ENCODE measurements at places on chromosomes 3 and 15.

GRCh38 chr3:64046996-64047594 lies 23.8 kb upstream of the PSMD6 start:
- DNase-seq, result no peak

DNA sequence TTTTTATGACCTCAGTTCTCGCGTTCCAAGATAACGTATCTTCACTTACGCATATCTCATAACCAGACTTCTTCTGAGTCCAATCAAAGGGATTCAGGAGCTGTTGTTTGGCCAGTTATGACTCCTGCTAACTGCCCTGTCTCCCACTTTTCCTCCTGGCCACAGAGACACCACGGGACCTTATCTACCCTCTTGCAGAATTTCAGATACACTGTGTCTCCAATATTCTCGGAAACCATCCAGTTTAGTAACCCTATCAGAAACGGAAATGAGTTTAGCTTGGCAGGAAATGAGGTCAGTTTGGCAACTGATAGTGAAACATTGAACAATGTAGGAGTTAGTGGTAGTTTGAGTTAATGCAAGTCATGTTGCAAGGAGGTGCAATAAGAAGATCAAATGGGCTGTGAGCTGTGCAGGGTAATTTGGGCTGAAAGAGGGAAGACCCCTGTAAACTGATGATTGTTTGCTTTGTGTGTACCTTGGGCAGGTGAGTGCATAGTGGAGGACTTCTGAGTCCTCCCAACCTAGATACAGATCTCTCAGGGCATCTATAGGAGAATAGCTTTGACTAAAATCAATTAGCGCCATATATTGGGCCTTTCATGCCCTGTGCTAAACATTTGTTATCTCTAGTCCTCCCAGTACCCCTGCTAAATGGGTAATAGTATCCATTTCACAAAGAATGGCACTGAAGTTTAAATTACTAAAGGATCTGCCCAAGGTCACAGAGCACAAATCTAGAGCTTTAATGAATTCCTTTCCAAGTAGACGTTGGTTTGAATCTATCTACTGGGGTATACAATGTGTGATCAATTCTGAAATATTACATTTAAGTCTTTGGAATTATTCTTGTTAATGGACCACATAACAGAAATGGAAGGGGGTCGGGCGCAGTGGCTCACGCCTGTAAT lies 41.3 kb upstream of the PIK3CB start:
- peak; percentile 60 for DNase-seq

DNA sequence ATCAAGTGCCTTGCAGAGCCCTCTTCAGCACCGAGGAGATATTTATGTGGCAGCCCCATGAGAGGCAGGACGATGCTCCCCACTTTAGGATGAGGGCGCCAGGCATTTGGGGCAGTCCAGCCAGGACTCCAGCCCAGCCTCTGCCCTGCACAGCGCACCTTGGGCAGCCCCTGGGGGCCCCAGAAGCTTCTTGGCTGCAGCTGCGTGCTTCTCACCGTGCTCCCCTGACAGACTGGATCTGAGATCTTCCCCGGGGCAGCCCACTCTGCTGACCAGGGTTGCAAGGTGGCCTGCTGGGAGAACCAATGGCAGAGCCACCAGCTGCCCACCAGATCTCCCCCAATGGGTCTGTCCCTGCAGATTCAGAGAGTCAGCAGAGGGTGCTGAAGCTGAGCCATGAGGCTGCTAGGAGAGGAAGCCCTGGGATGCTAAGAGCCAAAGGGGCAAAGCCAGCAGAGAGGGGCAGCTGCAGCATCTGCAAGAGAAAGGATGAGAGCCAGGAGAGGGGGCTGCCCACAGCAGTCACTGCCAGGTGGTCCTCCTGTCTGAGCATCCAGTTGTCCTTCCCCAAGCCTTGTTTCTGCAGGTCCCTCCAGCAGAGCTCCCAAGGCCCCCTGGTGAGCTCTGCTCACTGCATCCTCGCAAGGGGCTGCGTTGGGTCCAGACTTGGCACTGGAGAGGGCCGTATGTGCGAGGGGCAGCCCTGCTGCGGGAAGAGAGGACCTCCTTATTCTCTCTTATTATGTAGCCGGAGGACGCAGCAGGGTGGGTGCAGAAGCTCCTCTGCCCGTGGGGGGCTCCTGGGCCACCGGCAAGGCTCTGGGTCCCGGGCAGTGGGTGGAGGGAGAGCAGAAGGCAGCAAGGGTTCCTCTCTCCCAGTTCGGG lies 14.7 kb upstream of the KLF13 start:
- no peak for DNase-seq

GRCh38 chr3:23277688-23278087 lies 74.6 kb downstream of the UBE2E2 start:
- DNase-seq, result no peak

GRCh38 chr3:71721651-71722157 lies 3.5 kb downstream of the EIF4E3 start:
- no peak for DNase-seq

DNA sequence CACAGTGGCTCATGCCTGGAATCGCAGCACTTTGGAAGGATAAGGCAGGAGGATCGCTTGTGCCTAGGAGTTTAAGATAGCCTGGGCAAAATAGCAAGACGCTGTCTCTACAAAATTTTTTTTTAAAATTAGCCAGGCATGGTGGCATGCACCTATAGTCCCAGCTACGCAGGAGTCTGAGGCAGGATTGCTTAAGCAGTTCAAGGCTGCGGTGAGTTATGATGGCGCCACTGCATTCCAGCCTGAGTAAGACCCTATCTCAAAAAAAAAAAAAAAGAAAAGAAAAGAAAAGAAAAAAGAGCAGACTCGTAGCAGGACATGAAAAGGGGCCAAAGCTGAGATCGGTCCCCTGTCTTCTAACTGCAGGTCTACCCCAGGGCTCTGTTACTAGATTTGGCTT lies 18.9 kb downstream of the SRGAP3 start:
- DNase-seq, result no peak

All from small intestine (tissue), 16 donors.